T-helper 1 cell (primary cell): ENCODE measurements at places on chromosomes 7 and 10.

- no peak for DNase-seq
These were observed 1.0 kb downstream of the CRPPA start for GRCh38 chr7:16420329-16420648.

DNA sequence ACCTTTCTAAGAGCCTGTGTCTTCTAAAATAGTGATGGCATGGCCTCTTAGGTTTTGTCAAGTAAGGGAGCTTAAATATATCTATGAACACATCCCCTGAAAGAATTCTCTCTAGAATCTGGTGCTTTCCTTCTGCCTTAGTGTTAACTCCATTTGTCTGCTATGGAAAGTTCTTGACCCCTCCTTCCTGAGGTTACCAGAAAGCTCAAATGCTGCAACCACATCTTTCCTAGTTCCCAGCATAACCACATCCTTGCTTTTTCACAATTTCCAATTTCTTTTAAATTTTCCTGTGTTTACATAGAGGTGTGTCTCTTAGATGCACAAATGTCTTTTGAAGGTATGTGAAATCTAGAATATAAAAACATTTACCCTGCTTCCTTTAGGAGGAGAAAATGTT lies 16.4 kb upstream of the GSDME start:
- no peak for DNase-seq

- no peak for DNase-seq
These were observed 121.2 kb downstream of the EMX2 start for GRCh38 chr10:117663750-117664149.

DNA sequence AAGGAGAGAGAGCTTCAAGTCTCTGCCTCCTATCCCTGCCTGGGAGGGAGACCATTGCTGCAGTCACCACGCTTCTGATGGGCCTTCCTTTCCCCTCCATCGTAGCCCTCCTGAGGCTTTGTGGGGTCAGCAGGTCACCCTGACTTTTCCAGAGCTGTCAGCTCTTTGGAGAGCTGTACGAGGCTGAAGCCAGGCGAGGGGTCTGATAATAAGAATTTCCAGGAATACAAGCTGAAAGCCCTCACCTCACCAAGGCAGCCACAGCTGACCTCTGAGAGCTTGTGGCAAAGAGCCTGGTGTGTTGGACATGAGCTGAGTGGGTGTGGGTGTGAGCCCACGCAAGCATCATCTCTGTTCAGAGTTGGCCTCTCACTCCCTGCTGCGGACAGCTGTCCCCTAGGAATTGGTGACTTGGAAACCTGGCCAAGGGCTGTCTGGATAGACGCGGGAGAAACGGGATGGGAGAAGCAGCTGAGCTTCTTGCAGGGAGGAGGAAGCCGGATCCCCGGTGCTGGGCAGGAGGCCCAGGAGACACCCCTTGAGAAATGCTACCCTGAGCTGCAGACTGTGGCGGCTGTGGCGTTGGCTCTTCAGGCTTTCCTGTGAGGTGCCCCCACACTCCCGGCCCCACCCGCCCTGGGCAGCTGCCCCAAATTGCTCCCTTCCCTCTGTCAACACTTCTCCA lies 122.1 kb upstream of the BTBD16 start:
- DNase-seq: no peak

DNA sequence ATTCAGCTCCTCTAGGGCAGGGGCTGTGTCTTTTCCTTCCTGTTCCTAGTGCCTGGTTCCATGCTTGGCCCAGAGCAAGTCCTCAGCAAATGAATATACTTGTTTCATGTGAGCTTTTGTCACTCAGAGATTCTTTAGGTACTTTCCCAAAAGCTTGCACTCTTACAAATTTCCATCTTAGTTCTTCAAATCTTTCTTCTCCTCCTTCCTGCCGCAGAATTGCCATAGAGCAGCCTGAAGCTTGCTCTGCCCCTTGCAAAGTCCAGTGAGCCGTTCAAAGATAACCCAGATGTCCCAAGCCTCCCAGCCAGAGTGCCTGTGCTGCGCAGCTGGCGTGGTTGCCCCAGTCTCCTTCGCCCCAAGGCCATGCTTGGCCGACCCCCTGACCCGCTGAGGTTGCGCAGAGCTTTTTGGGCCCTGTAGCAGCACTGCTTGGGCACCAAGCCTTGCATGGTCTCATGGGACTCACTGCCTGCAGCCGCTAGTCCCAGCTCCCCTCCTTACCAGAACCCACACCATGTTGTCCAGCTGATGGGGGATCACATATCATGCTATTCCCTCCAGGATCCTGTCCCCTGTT lies 20.7 kb downstream of the CHST3 start:
- DNase-seq: no peak

DNA sequence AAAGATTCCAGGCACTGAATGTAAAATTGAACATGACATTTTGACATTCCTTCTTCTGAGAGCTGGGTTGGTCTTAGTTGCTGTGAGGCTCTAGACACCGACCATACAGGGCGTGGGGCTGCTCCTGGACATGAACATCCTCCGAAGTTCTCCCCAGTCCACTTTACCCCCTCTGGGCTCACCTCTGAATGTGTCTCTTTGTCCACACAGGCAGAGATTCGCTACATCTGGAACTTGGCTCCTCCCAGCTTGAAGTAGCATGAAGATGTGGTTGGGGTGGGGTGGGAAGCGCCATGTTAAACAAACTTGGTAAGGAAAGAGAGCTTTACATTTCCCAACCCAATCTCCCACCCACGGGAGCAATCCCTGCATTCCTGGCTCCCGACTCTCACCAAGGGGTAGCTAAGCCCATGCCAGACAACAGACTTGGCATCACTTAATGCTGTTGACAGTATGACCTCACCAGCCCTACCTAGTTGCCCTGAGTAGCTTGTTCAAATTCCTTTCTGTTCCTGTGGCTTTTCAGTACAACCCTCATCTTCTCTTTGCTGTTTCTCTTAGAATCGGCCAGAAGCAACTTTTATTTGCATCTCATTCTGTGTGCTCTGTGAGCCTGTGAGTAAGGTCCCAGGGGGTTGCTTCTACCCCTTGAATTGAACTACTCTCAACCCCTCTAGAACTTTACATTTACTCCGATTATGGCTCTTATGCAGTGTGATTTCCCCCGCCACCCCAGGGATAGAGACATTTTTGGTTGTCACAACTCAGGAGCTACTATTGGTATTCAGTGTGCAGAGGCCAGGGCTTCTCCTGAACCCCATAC lies 211.4 kb downstream of the SEC23IP start:
- DNase-seq: no peak

- DNase-seq: no peak
These were observed 21.8 kb upstream of the MRC1 start for GRCh38 chr10:17787087-17787961.

DNA sequence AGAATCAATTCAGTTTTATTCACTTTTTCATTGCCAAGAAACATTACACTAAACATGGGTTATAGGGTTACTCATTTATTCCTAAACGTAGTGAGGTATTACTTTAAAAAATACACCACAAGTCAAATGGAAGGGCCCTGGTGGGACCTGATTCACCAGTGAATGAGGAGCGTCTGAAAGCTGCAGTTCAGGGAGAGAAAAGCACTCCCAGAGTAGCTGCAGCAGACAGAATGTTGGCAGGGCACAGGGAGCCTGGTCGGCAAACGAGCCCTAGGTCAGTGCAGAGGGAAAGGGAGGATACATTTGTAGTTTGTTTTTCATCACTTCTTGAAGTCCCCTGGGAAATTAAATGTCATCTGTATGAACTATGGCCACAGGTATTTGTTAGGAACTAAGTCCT lies 361.7 kb upstream of the ETV1 start:
- DNase-seq: no peak

DNA sequence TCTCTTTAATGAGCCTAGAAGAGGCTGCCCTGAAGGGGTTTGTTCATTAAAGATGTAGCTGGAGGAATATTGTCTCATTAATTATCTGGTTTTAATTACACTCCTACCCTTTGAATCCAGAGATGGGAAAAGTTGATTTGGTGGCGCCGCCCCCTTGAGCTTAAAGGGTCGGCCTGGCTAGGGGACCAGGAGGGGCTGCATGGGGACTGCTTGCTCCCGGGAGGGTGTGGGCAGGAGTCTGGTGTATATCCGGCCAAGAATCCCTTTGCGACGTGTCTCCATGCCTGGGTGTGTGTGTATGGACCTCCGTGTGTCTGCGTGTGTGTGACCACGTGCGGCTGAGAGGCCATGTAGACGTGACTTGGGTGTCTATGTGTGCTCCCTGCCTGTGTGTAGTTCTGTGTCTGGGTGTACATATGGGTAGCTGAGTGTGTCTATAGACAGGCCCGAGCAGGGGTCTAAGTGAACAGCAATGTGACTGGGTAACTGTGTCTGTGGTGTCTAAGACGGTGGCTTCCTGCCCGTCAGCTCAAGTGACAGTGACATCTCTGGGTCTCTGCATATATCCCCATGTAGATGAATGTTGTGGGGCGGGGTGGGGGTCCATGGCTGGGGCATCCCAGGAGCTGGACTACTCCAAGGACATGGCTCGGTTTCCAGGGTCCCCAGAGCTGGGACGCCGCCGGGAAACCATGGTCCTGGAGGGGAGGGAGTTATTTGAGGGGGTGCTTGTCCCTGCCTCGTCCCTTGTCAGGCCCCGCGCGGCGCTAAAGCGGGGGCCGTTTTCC lies 10.7 kb downstream of the LBX1 start:
- no peak for DNase-seq

GRCh38 chr10:77422491-77423338 lies 214.9 kb downstream of the KCNMA1 start:
- no peak for DNase-seq

DNA sequence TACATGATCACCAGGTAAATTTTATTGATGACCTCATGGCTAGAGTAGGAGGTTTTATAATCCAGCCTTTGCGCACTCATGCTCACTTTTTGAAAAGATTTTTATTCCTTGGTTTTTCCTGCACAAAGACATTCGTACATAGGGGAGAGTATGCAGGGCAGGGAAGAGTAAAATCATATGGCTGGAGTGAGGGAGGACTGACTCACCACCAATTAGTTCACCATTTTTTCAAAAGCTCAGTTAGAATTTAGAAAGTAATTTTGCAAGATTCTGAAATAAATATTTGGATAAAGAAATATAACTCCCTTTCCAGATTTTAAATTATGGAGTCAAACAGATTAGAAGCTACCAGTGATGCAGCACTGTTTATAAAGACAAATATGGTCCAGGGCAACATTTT lies 111.9 kb downstream of the SEMA3D start:
- DNase-seq: no peak

DNA sequence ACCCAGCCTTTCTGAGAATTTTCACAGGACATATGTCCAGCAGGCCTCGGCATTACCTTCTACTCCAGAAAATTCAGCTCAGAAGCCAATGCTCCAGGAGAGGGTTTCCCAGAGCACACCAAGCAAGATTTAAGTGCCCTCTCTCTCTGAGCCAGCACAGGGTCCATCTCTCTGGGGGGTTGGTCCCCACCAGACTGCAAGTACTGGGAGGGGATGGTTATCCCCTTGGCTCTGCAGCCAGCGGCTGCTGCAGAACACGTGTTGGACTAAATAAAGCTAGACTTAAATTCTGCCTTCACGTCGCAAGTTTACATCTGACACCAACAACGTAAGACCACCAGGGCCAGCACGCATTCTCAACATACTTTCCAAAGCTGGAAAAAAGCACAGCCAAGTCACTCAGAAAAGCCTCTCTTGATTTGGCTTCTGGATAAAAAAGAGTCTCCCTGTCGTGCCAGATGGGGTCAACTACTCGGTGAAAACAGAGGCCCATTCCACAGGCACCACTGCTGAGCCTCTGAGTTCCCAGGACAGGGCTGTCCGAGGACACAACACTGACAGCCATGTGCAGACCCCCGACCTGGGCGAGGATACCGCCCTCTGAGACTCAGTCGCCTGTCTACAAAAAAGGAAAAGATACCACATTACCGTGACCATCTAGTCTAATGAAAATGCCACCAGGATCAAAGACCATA lies 77.3 kb downstream of the CTBP2 start:
- no peak for DNase-seq

GRCh38 chr7:149806726-149807125 lies 31.4 kb upstream of the ZNF862 start:
- no peak for DNase-seq

- DNase-seq: no peak
These were observed 29.1 kb upstream of the SEPTIN7 start for GRCh38 chr7:35771776-35772175.

DNA sequence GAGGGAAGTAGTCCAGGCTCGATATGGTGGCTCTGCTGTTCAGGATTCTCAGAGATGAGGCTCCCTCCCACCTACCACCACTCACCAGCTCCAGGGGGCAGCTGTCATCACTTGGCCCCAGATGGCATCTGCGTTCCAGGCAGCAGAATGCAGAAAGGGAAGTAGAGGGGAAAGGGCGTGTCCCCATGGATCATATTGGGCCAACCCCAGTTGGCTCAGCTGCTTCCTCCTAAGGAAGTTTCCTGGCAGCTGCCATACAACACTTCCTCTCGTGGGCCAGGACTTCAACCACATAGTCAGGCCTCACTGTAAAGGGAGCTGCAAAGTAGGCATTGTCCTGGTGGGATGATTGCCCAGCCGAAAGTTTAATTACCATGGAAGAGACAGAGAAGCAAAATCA lies 1.6 kb upstream of the TEX36 start:
- DNase-seq: no peak

GRCh38 chr10:130938051-130938450 lies 373.5 kb downstream of the TCERG1L start:
- no peak for DNase-seq

DNA sequence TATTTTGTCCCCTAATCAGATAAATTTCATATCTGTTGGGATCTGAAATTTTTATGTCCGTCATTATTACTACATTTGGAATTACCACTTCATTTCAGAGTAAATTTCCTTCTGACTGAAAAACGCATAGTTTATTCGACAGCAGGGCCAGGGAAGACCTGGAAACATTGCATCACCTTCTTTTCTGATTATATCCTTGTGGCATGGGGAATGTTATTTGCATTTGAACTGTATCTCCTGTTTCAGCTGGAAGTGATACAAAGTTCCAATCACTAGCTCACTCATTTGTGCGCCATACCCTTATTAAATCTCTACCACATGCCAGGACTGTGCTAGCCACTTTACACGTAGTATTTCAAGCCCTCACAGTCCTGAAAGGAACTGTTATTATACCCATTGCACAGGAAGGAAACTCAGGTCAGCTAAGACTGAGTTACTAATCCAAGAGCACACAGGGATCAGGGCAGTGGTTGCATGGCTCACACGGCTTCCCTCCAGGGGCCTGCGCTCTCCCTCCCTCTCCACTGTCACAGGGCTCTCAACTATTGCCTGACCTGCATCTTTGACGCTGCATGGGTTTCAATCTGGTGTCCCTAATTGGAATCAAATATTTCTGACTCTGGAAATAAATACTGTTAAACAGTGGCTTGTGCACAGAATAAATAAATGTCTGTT lies 84.4 kb upstream of the NANOS1 start:
- DNase-seq: no peak

DNA sequence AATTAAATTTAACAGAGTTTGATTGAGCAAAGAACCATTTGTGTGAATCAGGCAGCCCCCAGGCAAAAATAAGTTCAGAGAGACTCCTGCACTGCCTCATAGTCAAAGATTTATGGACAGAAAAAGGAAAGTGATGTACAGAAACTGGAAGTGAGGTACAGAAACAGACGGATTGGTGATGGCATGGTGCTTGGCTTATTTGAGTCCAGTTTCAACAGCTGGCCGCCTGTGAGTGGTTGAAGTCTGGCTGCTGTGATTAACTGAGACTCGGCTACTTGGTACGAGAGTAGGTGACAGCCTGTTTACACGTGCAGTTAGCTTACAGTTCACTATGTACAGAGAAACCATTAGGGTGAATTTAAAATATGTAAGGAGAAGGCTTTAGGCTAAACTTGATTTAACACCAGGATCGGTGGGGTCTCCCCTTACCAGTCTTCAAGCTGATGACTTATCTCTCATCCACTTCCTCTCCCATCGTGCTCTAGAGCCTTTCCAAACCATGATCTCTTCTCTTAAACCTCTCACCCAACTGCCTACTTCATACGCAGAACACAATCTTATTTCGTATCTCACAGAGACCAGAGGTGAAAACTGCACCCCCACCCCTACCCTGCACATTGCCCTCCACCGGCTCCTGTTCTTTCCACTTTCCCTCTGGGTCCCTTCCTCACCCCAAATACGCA lies 5.0 kb upstream of the MSMB start:
- no peak for DNase-seq
